T-helper 17 cell (primary cell): ENCODE measurements at places on chromosomes 2 and 18.
A peak's percentile ranks its signal among the peaks of the same experiment; 100 is the strongest.

DNA sequence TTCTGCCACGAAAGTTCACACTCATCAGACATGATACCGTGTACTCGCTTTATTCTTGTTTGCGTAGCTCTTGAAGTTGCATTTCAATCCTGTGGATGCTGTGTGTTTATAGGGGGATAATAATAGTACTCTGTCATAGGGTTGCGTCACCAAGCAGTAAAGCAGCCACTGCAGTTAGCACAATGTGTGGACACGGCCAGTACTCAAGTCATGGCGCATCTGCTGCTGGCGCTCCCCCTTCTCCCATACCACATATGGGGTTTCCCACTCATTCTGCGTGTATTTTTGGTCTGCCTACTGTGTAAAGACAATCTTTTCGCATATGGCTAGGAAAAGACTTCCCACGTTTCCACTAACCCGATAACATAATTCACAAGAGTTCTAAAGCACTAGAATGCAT is 2.1 kb upstream of the ZBTB14 start:
- H3K4me1 ChIP-seq: peaks cover 18% of the 10 kb centered on the region
- H3K4me3 ChIP-seq: peak overlapping the region; percentile 39
- no peaks in the 10 kb centered on the region for H3K36me3 ChIP-seq
- peak overlapping the region; percentile 97 for H3K27ac ChIP-seq
- peaks cover 13% of the 10 kb centered on the region for H3K27me3 ChIP-seq

DNA sequence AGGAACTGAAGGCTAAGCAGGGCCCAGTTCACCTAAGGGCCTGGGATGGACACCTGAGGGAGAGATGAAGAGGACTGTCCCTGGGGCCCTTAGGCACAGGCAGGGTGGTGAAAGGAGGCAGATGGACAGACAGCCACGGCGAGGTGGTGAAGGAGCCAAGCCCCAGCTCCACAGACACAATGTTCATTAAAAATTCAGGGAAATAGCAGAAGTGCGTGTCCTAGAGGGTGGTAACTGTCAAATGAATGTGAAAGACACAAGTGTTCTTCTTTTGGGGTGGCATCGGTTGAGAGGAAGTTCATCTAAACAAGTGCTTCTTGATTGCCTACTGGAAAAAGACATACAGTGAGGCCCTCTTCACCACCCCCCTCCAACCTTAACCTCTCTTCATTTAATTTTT is 76.2 kb upstream of the SIX2 start:
- H3K36me3 ChIP-seq: no peaks in the 10 kb centered on the region
- H3K27ac ChIP-seq: no peak overlapping the region
- no peak for DNase-seq
- H3K4me1 ChIP-seq: no peaks in the 10 kb centered on the region

- H3K4me3 ChIP-seq: no peak overlapping the region
- peaks cover 32% of the 10 kb centered on the region for H3K36me3 ChIP-seq
- H3K27ac ChIP-seq: peak overlapping the region; percentile 41
- no peaks in the 10 kb centered on the region for H3K27me3 ChIP-seq
- DNase-seq: no peak
Measured at GRCh38 chr2:157751462-157752058, 122.9 kb upstream of the ACVR1C start.

DNA sequence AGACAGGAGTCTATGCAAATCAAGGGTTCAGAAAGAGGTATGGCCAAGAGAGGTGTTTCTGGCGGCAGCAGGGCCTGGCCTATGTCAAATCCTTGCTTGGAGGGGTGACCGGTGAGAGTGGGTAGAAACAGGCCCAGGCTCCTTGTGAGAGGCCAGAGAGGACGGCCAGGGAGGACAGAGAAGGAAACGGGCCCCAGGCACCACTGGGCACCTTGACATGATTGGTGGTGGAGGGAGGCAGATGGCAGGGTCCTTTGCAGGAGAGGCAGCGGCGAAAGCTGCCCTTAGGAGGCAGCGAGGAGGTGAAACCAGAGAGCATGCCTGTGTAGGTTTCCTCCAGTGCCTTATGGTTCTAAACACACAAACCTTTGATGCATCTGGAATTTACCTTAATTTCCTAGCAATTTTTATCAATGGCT is 6.2 kb downstream of the RAMP1 start:
- peaks cover 19% of the 10 kb centered on the region for H3K4me1 ChIP-seq
- H3K36me3 ChIP-seq: no peaks in the 10 kb centered on the region
- DNase-seq: no peak
- no peak overlapping the region for H3K27ac ChIP-seq
- peaks cover 31% of the 10 kb centered on the region for H3K27me3 ChIP-seq

DNA sequence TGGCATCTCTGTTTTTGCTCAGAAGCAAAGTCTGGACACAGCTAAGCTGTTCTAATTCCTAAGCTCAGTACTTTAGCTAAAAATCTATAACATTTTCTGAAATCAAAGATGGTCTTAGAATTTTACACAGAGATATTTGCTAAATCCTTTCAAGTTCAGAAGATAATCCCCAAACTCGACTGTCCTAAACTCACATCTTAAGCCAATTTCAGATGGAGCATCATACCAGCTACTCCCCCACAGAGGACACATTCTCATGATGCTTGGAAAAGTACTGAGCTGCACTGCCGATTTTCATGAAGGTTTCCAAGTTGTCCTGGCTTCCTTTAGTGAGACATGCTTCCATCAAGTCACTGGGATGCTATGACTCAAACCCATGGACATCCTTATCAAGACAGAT is 535.5 kb downstream of the SUCLG1 start:
- H3K4me1 ChIP-seq: no peaks in the 10 kb centered on the region
- H3K4me3 ChIP-seq: no peak overlapping the region
- no peak for DNase-seq
- H3K36me3 ChIP-seq: no peaks in the 10 kb centered on the region
- no peak overlapping the region for H3K27ac ChIP-seq
